Kasumi-1 (cell line): ENCODE measurements at places on chromosomes 12 and 14.

DNA sequence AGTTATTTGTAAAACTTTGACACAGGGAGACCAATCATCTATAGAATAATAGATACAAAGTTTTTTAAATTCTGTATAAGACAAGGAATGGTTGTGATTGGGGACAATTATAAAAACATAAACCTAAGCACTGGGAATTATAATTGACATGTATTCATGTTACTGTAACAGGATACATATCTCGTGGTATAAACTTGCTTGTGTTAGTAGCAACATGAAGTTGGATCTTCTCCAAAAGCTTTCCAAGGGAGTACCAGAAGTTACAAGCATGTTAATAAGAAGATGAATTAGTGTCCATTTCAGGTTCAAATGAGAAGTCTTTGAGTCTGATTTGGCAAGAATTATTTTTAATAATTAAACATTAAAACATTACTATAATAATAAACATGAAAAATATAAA, 42.2 kb downstream of the CDKL1 start:
- DNase-seq: no peak

GRCh38 chr14:80095623-80096022, 115.7 kb downstream of the DIO2 start:
- no peak for DNase-seq

DNA sequence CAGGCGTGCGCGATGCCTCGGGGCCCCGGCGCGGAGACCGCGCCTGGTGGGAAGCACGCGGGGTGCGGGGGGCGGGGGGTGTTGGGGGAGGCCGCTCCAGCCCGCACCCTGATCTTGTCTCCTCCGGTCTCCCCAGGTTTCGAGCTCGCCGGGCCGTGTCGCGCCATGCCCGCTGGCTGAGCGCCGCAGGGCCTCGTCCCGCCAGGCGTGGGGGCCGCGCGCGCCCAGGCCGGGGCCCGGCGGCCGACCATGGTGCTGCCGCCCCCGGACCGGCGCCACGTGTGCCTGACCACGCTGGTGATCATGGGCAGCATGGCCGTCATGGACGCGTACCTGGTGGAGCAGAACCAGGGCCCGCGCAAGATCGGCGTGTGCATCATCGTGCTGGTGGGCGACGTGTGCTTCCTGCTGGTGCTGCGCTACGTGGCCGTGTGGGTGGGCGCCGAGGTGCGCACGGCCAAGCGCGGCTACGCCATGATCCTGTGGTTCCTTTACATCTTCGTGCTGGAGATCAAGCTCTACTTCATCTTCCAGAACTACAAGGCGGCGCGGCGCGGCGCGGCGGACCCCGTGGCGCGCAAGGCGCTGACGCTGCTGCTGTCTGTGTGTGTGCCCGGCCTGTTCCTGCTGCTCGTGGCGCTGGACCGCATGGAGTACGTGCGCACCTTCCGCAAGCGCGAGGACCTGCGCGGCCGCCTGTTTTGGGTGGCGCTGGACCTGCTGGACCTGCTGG, 2.4 kb downstream of the TMEM121 start:
- no peak for DNase-seq

DNA sequence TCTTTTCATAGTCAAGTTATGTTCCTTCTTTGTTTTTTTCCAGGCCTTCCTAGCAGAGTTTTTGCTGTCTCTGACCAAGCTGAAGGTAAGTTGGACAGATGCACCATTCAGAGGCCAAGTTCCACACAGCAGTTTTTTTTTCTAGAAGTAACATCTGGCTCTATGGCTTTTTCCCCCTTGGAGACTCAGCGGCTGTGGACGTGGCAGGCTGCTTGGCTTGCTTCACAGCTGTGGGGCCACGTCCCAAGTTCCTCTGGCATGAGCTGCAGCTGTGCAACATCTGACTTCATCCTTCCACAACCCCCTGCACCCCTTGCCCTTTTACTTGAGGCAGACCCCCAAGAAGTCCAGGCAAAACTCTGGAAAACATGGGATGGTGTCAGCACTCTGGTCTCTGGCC, 24.2 kb upstream of the RHOJ start:
- no peak for DNase-seq

GRCh38 chr14:26992403-26993115, 394.7 kb upstream of the NOVA1 start:
- DNase-seq: no peak

GRCh38 chr12:25728056-25728595, 175.0 kb upstream of the LMNTD1 start:
- DNase-seq: no peak

DNA sequence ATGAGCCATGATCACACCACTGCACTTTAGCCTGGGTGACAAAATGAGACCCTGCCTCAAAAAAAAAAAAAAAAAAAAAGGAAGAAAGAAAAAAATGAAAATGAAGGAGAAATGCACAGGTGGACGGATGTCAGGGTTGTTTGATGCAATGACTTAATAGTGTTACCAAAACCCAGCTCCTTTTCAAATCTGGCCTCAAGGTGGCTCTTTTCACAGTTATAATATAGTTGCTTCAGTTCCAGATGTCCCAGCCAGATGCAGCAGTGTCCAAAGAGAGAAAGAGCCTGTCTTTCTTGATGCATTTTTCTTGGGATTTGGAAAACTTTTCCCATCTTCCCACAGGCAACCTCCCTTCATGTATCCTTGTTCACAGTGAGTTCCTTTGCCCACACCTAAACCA, 36.5 kb downstream of the KCNMB4 start:
- DNase-seq: peak; percentile 2

DNA sequence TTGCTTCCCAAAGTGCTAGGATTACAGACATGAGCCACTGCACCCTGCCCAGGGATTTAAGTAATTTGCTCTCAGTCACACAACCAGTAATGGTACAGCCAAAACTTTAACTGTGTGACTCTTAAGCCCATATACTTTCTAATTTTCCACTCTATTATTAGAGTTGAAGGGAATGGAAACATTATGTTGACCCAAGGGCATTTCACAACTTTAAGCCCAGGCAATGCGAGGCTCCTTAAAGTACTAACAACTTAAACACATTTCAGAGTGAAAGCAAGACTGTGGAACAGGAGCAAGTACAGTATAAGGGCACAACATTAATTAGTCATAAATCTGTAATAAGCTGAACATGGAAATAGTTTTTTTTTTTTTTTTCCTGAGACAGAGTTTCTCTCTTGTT, 39.8 kb downstream of the BAZ1A start:
- DNase-seq: no peak

GRCh38 chr14:91060351-91061055, at the start of gene RPS6KA5:
TSS of gene RPS6KA5 (minus strand) at chr14:91060641. CDS start at chr14:91060434, 207 bp downstream.
- DNase-seq: peak; percentile 100

GRCh38 chr12:29581631-29582030, 84.1 kb upstream of the OVCH1 start:
- no peak for DNase-seq

DNA sequence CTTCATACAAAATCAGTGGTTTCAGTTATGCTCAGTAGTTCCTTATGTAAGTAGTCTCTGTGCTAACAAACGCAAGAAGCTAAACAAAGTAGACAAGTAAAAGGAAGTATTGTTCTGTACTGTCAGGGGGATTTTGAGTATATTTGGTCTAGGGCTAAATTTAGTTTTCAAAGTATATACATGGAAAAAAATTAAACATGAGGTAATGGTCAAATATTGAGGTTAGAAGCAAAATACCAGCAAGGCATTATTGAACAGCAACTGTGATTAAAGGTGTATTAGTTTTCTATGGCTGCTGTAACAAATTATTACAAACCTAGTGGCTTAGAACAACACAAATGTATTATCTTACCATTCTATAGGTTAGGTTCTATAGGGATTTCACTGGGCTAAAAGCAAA, 18.8 kb downstream of the GNG2 start:
- DNase-seq: no peak

- no peak for DNase-seq
These were observed 14.2 kb upstream of the FZD10 start for GRCh38 chr12:130147875-130148596.

DNA sequence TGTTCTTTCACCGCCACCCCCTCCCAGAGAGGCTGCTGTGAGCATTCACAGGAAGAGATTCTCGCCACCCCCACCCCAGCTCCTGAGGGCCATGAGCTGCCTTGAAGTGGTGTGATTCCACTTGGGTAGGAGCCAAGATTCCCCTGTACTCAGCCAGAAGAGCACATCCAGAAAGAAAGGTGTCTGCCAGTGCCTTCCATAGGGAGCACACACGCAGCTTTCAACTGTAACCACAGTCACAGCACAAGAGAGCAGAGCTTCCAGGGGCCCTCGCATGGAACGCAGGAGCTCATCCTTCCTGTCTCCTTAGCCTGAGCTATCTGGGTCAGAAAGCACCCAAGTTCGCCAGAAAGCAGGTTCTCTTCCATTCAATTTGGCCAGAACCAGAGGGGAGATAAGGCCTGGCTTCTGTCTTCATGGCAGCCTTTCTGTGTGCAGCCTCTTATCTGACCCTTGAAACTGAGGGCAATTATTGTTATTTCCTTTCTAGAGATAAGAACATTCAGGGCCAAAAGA, 66.6 kb upstream of the SCN8A start:
- no peak for DNase-seq

DNA sequence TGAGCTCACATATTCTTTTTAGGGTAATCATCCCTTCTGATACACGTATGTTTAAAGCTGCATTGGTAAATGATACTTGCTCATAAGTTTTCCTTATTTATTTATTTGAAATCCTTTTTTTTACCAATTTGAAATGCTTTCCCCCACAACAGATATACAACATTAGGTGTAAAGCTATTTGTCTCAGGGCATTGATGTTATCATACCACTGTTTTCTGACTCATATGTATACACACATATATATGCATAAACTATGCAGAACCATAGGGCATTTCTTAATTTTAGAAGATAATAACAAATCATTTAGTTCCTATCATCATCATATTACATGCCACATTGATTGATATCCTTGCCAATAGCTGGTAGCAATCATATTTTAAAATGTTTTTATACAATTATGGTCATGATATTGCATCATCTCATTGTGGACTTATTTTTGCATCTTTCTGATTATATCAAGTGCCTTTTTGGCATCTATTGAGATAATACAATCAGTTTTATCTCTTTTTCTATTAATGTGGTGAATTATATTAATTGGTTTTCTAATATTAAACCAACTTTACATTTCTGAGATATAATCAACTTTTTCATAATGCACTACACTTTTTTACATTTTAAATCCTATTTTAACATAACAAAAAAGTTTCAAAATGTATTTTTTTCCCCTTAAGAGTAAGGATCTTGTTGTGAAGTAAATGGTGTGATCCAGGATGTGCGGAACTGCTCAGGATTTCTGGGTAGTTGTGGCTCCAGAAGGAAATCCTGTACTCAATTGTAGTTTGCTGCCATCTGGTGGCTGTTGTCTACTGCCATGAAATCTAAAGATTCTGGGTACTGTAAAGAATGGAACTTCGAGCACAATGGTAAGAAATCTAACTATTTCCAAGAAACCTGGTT, 16.7 kb downstream of the OR9K2 start:
- DNase-seq: peak; percentile 57

DNA sequence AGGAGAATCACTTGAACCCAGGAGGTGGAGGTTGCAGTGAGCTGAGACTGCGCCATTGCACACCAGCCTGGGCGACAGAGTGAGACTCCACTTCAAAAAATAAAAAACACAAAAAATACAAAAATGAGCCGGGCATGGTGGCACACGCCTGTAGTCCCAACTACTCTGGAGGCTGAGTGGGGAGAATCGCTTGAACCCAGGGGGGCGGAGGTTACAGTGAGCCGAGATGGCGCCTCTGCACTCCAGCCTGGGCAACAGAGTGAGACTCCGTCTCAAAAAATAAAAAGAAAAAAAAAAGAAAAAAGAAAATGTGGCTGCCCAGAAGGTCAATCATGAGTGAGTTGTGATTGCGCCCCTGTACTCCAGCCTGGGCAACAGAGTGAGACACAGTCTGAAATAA, 9.2 kb downstream of the DNAJC22 start:
- DNase-seq: no peak

GRCh38 chr14:62657376-62657775, 387.9 kb downstream of the KCNH5 start:
- DNase-seq: no peak

DNA sequence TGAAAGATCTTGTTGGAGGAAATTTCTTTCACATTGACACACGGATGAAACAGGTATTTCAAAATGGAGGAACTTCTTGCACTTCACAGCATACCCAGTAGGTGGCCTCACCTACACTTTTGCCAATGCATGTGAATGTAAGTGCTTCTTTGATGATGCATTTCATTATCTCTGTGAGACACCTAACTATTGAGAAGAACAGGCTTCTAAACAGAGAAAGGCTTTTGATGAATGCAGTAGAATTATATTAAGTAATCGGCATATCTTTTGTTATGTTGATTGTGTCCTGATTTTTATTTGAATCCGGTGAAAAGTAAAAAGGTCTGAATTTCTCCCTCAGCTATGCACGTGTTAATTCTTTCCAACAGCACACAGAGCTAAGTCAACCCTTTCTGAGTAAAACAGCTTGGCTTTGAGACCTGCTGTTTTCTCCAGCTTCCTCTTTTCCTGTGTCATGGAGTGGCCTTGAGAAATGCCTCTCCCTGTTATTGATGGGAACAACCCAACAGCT, 399.0 kb downstream of the NAV3 start:
- DNase-seq: peak; percentile 16

- DNase-seq: peak; percentile 87
These were observed 24.8 kb downstream of the FOS start for GRCh38 chr14:75303381-75303789.

- DNase-seq: no peak
These were observed 52.1 kb downstream of the TSPAN11 start for GRCh38 chr12:30978639-30979038.

- no peak for DNase-seq
These were observed 2.3 kb upstream of the CLEC1A start for GRCh38 chr12:10101042-10101579.

- no peak for DNase-seq
These were observed 25.1 kb downstream of the PRKAB1 start for GRCh38 chr12:119692997-119693396.
